ENCODE measurements at places on chromosomes 11 and 22. TPM values are rescaled to one million over a fixed set of nuclear protein-coding genes. Genes with fewer than 3 reads are reported as not detected.

SYT13 gene
- total RNA-seq, result 22.1 TPM

OR10A3 gene
- not detected for total RNA-seq

AMOTL1 gene
- total RNA-seq, result 18.3 TPM

NOX4 gene
- total RNA-seq, result 2.9 TPM

RASD2 gene
- total RNA-seq, result 16.1 TPM

CEP126 gene
- total RNA-seq, result 1.1 TPM
